ENCODE measurements at places on chromosomes 3 and 15.

- no peak for DNase-seq
Observed at GRCh38 chr3:176615826-176616225, 581.5 kb downstream of the TBL1XR1 start.

DNA sequence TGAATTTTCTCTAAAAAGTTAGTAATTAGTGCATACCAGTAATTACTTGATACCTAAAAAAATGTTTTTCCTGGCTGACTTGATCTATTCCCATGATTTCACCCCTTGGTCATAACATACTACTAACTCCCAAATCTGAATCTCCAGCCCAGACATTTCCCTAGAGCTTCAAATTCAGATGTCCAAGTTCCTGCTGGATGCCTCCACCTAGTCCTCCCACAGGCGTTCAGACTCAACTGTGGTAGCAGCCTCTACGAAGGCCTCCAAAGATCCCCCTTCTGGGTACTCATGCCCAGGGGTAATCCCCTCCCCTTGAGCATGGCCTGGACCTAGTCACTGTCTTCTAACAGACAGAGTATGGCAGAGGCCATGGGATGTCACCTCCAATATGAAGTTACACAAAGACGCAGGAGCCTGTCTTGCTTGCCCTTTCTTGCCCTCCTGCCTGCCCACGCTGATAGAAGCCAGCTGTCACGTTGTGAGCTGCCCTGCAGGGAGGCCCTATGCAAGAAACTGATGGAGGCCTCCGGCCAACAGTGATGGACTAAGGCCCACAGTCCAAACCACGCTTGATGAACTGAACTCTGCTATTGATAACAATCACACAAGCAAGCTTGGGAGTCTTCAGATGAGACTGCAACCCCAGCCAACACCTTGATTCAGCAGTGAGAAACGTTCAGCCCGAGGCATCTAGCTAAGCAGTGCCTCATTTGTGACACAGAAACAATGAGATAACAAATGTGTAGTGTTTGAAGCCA is 8.6 kb upstream of the FBN1 start:
- no peak for DNase-seq

DNA sequence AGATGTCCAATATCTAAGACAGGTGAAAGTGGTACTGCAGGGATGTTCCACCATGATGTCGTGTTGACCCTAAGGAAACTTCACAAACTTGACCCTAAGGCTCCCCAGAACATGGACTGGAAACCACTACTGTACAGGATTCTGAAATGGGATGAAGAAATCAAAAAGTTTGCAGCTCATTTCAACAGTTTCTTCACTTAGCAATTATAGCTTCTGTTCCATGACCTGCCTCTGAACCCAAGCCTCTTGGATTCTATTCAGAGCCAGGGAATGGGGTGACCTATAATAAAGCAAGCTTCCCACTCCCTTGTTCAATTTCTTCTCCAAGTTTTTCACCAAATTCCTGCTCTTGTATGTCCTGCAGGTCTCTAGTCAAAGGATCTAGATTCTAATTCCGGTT is 40.7 kb downstream of the DUT start:
- DNase-seq, result no peak

DNA sequence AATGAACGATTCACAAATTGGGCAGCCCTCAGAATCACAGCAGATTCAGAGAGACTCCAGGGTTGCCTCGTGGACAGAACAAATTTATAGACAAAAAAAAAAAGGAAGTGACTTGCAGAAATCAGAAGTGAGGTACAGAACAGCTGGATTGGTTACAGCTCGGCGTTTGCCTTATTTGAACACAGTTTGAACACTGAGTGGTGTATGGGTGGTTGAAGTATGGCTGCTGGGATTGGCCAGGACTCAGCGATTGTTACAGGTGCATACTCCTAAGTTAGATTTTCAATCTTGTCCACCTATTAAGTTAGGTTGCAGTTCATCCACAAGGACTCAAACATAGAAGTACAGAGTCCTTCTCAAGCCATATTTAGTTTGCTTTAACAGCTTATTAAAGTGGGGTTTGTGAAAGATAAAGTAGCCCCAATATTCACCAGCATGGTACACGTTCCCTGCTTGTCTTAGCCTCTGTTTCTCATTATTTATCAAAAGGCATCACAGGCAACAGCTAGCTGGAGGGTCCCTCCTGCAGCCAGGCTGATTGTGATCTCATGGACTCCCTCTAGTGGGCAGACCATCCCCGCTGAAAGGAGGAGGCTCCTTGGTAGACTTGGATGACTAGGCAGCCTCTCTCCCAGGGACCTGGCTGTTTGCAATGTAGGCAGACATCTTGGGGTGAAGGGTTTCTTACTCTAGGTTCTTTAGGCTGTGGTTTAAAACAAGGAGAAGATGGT is 17.6 kb upstream of the ALDH1L1 start:
- DNase-seq, result peak; percentile 52

- DNase-seq, result no peak
Observed at GRCh38 chr15:98123297-98123696, 162.8 kb downstream of the ARRDC4 start.

GRCh38 chr15:68730471-68730919 is 90.2 kb downstream of the ANP32A start:
- DNase-seq, result peak; percentile 22

DNA sequence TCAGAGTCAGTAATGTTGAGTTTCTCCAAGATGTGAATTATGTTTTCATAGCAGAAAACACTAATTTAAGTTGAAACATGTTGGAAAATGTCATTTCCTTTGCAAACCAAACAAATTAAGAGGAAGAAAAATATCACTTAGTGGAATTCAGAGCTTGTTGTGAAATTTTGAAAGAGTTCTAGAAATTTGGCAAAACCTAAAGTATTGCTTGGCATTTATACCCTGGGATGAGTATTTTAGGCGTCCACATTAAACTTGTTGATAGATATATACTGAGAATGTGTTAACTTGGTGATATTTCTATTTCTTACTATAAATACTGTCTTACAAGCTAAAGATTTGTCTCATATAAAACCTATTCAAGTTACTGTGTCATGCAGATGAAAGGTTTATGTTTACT is 335.2 kb downstream of the NSUN3 start:
- no peak for DNase-seq

GRCh38 chr15:68504681-68505170 is 72.8 kb upstream of the ITGA11 start:
- no peak for DNase-seq

GRCh38 chr3:50519471-50520089 is 16.1 kb upstream of the CACNA2D2 start:
- no peak for DNase-seq

DNA sequence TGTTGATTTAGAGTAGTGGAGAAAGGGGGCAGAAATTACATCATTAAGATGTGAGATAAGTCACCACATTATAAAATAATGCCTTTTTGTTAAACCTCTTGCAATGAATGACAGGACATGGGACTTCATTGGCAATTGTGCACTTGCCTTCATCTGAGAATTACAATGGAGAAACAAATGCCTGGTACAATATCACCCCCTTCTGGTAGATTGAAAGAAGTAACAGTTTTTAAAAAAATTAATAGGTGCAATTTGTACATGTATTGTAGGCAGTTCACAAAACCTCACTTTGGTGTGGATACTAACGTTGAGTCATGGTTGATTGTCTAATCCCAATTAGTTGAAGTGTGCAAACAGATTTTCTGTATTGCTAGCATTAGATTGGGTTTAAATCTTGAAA is 4.6 kb upstream of the P2RY14 start:
- no peak for DNase-seq

DNA sequence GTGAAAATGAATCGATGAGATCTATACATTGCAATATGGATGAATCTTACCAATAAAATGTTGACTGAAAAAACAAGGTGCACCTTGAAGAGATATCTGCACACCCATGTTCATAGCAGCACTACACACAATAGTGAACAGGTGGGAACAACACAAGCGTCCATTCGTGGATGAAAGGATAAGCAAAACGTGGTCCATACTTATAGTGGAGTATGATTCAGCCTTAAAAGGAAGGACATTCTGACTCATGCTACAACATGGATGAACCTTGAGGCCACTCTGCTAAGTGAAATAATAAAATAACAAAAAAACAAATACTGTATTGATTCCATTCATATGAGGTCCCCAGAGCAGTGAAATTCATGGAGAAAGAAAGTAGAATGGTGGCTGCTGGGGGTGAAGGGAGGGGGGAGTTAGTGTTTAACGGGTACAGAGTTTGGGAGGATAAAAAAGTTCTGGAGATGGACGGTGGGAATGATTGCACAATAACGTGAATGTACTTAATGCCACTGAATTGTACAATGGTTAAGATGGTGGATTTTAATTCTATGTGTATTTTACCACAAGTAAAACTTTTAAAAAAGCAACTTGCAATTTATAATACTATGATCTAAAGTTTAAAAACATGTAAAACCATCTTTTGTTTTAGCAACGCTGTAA is 35.6 kb downstream of the IQSEC1 start:
- no peak for DNase-seq

DNA sequence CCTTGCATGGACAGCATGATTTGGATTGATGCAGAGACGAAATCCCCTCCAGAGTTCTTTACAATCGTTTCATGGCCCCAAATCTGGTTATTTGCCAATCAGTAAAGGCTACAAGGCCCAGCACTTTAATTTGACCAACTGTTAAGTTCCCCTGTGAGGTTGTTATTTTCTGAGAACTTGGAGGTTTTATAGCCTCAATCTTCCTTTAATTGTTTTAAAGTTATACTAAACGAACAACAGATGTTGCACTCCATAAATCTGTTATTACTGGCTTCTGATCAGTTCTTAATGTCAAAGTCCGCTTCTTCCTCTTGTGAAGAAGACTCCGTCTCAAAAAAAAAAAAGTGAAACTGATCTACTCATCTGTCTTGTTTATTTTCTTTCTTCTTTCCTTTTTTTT is 30.8 kb downstream of the LARP6 start:
- no peak for DNase-seq

GRCh38 chr3:131708241-131708640 is 205.5 kb upstream of the MRPL3 start:
- no peak for DNase-seq

- no peak for DNase-seq
Observed at GRCh38 chr15:73295630-73296286, 73.0 kb downstream of the HCN4 start.

DNA sequence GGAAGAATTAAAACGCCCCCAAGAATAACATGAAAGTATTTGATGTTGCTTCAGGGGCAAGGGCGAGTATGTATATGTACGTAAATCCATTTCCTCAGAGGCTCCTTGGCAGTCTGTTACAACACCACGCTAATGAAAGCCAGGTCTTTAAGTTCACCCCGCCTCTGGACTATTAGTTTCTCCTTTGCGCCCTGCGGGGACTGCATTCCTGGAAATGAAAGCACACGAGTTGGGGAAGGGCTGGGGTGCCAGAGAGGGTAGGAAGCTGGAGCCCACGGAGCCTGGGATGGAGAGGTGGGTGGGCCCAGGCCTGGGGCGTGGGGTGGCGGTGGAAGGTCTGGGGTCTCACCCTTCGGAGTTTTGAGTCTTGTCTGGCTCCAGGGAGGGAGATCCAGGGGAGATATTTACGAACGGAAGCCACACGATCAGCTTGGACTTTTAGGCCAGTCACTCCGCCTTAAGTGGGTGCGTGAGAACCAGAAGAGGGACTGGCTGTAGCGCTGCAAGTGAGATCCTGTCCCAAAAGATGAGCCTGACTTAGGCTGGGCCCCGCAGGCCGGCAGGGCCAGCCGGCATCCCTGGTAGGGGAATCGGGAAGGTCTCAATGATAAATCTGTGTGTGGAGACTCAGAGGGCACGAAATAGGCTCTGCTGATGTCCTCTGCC is 1.6 kb upstream of the PLCL2 start:
- no peak for DNase-seq

DNA sequence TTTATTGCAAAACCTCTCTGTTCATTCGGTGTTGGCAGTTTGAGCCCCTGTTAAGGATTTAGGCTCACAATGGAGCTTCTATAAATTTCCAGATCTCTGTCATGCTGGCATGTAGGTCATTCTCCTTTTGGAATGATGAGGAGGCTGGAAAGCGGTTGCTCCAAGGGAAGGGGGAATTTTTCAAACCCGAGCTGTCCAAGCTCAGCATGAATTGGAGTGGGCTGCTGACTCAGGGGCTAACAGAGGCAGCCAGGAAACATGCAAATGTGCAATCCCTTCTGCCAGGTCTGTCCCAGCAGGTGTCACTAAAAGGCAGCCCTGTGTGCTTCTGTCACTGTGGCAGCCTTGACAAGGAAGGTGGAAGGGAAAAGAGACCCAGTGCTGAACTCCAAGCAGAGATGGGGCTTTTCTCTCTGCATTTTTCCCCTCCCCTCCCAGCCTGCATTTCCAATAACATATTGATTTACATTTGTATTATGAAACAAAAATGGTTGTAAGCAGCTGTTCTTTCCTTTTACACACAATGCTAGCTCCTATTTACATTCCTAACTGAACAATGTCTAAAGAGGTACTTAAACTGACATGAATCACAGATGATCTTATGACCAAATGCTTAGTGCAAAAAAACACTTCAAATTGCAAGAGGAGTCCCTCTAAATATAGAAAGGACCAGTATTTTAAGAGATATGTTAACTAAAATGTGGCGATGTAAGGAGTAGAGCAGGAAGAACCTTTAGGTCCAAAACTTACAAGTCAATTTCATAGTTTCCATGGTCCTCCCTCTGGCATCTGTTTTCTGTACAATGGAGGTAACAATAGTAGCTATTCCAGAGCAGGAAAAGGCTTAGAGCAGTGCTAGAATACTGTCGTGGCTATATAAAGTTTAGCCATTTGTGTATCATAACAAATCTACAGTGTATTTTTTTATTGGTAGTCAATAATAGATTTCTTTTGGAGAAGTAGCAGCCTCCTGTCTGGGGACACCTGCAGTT is 84.5 kb upstream of the ATP10A start:
- DNase-seq, result no peak

DNA sequence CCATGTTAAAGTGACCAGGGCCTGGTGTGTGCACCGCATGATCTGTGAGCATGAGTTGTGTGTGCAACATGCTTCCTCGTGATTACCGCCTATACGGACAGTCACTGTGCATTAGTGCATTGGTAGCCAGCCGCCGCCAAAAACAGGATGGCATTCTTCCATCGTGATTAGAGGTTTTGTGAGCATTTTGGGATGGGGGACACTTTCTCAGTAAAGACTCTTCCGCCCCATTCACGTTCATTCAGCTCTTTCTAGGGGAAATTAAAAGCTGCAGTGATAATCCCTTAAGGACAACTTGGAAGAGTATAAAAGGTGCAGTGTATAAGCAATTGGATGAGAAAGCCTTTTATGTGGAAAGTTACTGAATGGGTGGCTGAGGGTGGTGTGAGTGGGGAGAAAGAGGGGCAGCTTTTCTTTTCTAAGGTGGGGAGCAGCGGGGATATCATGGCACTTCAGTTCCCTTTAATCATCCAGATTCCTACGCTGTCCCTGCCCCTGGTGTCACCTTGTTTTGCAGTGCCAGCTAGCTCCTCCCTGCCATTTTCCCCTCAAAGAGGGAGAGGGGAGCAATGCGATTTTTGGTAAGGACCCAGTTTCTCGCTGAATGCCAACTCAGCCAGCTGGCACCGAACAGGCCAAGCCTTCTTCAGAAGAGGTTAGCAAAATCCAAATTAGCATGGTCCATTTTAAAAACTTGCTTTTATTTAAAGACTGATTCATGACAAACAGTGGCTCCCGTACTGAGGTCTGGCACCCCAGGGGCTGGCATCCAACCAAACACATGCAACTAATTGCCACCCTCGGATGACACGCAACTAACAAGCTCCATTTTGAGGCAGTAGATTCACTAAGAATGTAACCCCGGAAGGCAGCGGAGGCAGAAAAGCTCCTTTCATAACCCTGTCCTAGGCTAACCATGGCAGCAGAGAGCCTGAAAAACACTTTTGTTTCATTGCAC is 447.8 kb downstream of the FHIT start:
- no peak for DNase-seq
